ENCODE measurements at places on chromosomes 1 and 21.

DNA sequence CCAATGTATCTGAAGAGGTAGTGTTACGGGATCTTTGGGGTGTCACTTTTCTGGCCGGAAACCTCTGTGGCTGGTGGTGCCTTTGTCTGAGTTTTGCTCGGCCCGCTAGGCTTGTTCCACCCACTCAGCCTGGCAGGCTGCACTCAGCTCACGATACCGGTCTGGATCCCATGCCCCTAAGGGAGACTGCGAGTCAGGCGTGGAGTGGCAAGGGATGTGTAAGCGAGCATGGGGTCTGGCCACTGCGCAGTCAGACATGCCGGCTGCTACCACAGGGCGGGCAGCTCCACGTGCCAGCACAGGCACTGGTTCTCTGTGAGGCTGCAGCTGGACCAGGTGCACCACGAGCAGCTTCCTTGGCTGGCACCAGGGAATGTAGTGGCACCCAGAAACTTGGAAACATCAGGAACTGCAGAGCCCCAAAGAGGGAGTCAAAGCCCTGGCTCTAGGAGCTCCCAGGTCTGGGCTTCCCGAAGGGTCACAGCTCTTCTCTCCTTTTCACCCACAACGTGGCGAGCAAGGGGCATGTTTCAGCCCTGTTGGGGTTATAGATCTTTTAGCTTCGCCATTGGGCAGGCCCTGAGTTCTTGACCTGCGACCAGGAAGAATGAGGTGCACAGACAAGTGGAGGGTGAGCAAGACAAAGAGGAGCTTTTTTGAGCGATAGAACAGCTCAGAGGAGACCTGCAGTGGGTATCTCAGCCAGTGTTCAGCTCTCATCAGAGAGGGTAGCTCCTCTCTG is 23.8 kb upstream of the LRRC8C start:
- DNase-seq: peak; percentile 74

DNA sequence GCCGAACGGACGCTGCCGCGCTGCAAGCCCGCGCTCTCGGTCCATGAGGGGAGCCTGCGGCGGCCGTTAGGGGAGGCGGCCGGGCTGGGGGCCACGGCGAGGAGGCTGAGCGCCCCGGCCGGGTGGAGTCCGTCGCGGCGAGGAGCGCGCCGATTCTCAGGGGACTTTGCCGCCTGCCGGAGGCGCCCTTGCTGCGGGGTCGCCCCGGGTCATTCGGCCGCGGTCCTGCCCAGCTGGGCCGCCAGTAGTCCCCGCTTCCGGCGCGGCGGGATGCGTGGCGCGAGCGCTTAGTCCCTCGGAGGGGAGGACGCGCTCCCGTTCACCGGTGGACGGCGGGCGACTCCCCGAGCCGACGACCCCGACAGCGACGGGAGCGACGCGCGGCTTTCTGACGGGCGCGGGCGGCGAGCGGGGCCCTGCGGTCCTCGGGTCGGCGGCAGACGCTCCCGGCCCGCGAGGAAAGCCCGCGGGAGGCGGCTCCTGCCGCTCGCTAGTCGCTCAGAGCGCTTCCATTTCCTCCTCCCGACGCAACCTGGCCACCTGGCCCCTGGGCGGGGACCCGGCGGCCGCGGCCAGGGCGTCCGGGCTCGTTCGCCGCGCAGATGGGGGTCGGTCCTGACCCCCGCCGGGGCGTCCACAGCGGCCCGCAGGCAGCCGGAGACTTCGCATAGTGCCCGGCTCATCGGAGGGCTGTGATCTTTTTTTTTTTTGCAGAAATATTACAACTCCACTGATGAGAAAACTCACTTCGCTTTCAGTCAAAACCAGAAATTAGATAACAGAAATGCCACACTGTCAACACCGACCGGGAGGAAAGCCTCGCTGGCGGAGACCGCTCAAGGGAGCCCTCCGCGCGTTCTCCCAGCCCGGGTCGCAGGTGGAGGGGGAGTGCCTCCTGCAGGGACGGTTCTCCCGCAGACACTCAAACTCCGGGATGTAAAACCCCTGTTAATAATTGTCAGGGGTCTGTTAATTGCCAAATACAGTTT is 641 bp upstream of the ZBTB21 start:
- DNase-seq: peak; percentile 32

GRCh38 chr1:207412845-207413244 is 41.3 kb upstream of the CR2 start:
- DNase-seq: no peak

GRCh38 chr1:12549460-12550349 is 68.3 kb downstream of the DHRS3 start:
- DNase-seq: no peak

DNA sequence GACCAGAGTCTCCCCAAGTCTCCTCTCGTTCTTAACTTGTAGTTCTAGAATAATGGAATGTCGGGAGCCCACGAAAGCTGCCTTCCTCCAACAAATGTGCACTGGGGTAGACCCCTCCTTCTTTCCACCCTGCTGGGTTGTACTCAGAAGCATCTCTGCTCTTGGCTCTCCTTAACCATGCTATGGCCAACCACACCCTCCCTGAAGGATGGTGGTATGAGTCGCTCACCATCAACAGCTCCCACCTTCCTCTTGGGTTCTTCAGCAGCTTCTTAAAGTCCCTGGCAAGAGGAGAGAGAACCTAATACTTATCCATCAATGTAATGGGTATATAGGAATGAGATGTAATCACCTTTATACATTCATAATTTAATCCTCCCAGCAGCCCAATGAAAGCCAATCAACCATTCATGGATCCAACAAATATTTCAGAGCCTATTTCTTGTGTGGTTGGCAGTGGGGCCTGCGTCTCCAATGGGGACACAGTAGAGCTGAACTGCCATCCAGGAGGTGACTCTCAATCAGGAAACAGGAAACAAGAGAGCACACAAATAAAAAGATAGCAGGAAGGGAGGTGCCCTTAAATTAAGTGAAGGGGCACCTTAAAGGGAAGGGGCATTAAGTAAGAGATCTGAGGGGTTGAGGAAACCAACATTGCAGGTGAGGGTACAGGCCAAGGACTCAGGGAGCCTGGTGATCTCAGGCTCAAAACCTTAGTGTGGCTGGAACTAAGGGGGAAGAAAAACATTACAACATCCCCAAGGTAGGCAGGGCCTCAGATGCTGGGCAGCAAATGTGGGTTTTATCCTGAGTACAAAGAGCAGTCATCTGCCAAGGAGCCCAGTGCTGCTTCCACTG is 64.4 kb upstream of the ETS2 start:
- DNase-seq: no peak

GRCh38 chr1:52268372-52268771 is 97.6 kb downstream of the CC2D1B start:
- no peak for DNase-seq

- DNase-seq: peak; percentile 63
Observed at GRCh38 chr1:198678901-198679329, 40.1 kb downstream of the PTPRC start.

DNA sequence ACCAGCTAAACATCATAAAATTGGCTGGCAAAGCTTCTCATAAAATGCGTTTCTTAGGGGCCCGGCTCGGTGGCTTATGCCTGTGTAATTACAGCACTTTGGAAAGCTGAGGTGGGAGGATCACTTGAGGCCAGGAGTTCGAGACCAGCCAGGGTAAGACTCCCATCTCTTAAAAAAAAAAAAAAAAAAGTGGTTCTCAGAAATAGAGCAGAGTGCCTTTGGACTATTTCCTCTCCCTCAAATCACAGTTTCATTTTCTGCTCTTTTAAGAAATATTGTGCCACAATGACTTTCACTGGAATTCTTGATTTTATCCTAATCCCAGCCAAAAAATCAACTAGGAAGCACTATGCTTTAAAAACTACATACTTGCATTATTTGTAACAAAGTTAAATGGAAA is 13.3 kb downstream of the HSF2BP start:
- no peak for DNase-seq

DNA sequence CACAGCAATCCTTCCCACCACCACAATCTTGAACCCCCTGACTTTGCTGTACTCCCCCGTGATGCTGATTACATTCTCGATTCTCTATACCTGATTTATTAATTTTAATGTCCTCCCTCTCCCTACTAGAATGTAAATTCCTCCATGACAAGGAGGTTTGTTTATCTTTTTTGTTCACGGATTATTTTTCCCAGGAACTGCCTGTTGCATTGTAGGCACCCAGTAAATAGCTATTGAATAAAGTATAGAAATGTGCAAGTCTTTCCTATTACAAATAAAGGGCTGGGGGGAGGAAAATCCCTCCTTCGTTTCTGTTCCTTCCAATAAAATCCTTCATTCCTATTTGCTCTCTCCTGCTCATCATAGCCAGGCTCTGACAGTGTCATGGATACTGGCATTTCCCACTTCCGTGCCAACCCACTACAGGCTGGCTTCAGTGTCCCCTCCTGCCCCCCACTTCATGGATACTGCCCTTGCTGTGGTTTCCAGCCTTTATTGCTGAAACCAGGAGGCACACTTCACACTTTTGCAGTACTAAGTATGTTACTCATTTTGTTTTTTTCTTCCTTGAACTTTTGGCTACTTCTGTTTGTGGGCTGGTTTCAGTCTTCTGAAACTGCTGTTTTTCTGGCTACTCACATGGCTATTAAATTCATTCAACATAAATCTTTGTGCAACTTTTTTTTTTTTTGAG is 7.5 kb downstream of the KIF1B start:
- no peak for DNase-seq

- DNase-seq: no peak
Observed at GRCh38 chr1:225453797-225454648, 26.2 kb upstream of the LBR start.

- peak; percentile 26 for DNase-seq
Observed at GRCh38 chr1:44237721-44238457, 24.6 kb downstream of the DMAP1 start.

- peak; percentile 23 for DNase-seq
Observed at GRCh38 chr1:154765970-154766369, 104.1 kb downstream of the KCNN3 start.

DNA sequence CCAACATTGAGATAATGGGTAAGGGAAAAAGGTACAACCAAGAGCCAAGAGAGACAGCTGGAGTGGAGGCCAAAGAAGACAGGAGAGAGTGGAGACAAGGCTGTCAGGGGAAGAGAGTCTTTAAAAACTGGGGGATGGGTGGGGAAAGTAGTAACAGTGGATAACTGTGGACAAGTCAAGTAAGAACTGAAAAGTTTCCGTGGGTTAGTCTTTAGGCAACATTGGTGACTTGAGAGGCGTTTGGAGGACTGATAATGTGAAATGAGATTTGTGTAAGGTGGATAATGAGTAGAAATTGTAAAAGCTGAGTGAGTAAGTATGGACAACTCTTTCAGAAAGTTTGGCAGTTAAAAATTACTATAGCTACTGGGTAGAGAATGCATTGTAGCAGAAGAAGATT is 10.4 kb downstream of the PPP2R5A start:
- DNase-seq: no peak

DNA sequence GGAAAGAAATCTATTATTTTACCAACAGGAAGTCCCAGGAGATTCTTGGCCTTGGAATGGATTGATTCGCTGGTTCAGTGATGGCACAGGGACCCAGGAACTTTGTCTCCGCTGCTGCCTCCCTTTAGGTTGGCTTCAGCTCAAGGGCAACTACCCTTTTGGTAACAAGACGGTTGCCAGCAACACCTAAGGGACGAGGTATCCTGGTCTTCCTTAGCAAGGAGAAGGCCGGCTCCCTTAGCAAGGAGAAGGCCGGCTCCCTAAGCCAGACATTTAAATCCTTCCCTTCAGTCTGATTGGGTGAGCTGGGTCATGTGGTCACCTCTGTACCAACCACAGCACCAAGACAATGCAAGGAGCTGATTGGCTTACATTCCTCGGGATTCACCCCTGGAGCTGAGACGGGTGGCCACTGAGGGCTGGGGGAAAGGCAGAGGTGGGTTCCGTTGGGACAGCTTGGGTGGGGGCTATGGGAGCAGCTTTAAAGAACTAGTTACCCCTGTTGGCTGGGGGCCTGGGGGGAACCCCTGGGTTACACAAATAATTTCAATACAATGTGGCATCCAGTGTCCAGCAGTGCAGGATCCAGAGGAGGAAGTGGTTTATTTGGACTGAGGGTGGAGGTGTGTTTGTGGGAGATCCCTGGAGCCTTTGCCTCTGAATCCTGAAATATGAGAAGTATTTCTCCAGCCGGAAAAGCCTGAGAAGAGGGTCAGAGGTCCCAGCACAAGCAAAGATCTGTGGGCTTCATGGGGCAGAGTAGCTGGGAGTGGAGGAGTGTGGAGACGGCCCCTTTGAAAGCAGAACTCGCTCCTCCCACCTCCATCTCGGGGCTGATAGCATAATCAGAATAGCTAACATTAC is 20.7 kb upstream of the CLIC4 start:
- DNase-seq: no peak

- DNase-seq: no peak
Observed at GRCh38 chr1:186858923-186859322, 30.2 kb downstream of the PLA2G4A start.

DNA sequence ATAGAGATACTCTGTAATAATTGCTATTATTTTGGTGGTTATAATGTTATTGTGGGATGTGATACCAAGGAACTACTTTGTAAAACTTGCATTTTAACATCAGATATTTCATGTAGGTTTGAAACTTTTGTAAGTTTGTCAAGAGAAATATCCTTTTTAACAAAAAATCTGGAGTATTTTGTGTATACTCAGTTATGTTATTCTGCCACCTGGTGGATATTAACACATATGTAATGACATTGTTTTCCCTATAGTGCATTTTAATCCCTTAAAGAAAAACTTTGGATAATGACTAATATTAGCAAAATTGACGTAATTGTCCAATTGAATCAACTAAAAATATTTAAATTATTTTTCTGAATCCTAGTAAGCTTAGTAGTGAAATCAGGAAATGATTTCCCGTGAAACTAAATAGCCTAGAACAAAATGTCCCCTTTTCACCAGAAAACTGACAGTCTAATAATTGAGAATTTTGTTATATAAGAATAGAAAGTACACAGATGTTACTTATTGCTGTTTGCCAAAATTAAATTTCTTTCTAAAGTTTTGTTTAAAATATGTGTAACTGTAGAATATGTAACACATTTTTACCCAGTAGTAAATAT is 39.6 kb downstream of the KCTD3 start:
- no peak for DNase-seq

DNA sequence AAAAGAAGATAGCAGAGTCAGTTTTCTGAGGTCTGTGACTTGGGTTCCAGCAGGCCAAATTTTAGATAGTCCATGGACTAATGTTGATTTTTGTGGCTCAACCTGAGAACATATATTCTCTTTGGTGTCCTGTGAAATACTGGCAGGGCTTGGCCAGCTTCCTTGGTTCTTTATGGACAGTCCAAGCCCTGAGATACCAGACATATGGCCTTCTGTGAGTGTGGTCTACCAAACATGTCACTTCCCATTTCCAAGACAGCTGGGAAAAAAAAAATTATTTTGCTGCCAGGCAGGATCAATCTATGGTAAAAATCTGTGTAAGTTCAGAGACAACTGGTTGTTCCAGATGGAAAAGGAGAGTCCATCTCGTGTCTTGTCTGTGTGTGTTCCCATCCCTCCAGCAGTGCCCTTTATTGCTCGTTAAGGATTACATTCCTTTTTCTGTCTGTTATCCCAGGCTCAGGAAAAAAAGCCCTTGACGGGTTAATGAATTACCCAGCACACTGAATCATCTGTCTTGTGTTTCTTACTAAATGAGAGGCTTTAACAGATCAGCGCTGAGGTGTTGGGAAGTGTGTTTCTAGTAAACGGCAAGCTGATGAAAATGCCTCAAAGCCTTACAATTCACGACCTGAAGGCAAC is 33.4 kb upstream of the XPR1 start:
- no peak for DNase-seq

Data from CD4-positive, alpha-beta T cell treated with Interleukin-12 subunit alpha and Interleukin-12 subunit beta, for 1 hour (primary cell).